ENCODE measurements at places on chromosomes 4 and X.

DNA sequence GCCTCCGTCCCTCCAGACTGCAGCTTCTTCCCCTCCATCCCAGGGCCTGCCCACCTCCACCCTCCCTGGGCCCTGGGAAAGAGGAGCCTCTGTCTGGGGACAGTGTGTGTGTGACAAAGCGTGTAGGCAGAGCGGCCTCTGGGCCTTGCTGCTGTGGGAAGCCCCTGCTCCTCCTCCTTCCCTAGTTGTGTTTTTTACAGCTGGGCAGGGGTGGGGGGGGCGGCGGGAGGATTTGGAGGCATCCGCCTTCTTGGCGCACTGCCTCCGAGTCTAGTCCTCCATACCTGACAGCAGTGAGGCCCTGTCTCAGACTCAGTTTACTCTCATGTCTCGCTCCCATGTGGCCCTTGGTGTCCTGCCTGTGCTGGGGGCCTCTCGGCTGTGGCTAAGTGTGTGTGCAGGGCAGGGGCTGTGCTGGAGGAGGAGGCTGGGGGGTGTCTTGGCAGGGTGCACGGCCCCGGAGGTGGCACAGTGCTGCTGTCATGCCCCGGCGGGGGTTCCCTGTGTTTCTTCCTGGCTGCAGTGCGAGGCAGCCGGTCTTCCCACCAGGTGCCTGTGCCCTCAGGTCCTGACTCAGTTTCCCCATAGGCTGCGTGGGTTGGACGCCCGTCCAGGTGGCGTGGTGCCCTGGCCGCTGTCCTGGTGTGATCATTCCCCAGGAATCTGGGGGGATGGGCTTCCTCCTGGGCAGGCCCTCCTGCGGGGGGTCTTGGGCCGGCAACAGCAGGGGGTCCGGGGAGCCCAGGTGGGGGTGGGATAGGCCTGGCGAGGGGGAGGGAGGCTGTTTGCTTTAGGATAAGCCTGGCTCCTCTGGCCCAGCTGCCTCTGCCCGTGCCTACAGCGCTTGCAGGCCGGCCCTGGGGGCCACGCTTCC lies 7.0 kb downstream of the FGFRL1 start:
- no peak for DNase-seq
- no peak overlapping the region for H3K27ac ChIP-seq
- no peaks in the 10 kb centered on the region for H3K36me3 ChIP-seq
- H3K4me1 ChIP-seq = no peaks in the 10 kb centered on the region
- no peak overlapping the region for H3K4me3 ChIP-seq

GRCh38 chr4:11700751-11701226 lies 272.1 kb upstream of the HS3ST1 start:
- H3K4me3 ChIP-seq = no peak overlapping the region
- DNase-seq = no peak
- no peaks in the 10 kb centered on the region for H3K36me3 ChIP-seq
- no peaks in the 10 kb centered on the region for H3K27me3 ChIP-seq

DNA sequence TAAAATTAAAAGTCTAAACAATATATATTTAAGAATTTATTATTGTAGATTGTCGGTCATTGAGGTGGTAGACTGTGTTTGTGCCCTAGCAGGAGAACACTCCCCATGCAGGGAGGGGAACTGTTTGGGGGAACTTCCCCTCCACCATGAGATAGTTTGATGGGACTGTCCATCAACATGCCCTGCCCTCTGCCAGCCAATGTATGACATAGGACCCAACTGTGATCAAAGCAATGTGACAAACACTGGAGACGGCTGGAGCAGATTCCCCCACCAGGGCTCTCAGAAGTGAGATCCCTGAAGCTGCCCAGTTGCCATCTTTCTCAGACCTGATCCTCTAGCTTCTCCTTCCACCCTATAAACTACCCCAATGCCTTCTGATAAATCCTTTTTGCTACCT lies 44.9 kb downstream of the SH3KBP1 start:
- no peaks in the 10 kb centered on the region for H3K27me3 ChIP-seq
- no peak for DNase-seq
- peaks cover 32% of the 10 kb centered on the region for H3K4me1 ChIP-seq

GRCh38 chrX:28599957-28600356 lies 12.7 kb downstream of the IL1RAPL1 start:
- H3K4me3 ChIP-seq = no peak overlapping the region
- no peaks in the 10 kb centered on the region for H3K4me1 ChIP-seq
- no peaks in the 10 kb centered on the region for H3K27me3 ChIP-seq
- H3K27ac ChIP-seq = no peak overlapping the region

DNA sequence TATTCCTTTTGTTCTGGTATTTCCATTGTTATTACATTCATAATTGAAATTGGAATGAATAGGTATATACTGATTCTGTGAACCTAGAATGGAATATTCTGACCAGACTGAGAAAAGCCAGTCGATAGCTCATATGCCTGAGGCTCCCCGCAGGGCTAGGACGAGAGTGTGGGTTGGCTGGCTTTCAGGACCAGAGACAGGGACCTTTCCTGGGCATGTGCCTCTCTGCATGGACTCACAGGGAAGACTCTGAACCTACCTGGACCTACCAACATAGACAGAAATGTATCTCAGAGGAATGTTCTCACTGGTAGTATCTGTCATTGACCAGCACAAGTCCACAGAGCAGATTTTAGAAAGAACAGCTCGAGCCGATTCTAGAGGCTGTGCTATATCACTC lies 214.6 kb downstream of the FRMPD4 start:
- H3K4me3 ChIP-seq = no peak overlapping the region
- no peaks in the 10 kb centered on the region for H3K27me3 ChIP-seq
- no peaks in the 10 kb centered on the region for H3K36me3 ChIP-seq
- H3K27ac ChIP-seq = no peak overlapping the region
- no peaks in the 10 kb centered on the region for H3K4me1 ChIP-seq

- H3K27me3 ChIP-seq = no peaks in the 10 kb centered on the region
- H3K27ac ChIP-seq = no peak overlapping the region
- H3K4me1 ChIP-seq = no peaks in the 10 kb centered on the region
- no peaks in the 10 kb centered on the region for H3K36me3 ChIP-seq
- no peak overlapping the region for H3K4me3 ChIP-seq
Observed at GRCh38 chrX:149648932-149649331, 17.3 kb upstream of the TMEM185A start.

GRCh38 chr4:36329228-36329627 lies 47.8 kb downstream of the DTHD1 start:
- no peak for DNase-seq
- H3K4me3 ChIP-seq = no peak overlapping the region
- no peaks in the 10 kb centered on the region for H3K27me3 ChIP-seq
- H3K4me1 ChIP-seq = peaks cover 31% of the 10 kb centered on the region
- H3K27ac ChIP-seq = no peak overlapping the region

DNA sequence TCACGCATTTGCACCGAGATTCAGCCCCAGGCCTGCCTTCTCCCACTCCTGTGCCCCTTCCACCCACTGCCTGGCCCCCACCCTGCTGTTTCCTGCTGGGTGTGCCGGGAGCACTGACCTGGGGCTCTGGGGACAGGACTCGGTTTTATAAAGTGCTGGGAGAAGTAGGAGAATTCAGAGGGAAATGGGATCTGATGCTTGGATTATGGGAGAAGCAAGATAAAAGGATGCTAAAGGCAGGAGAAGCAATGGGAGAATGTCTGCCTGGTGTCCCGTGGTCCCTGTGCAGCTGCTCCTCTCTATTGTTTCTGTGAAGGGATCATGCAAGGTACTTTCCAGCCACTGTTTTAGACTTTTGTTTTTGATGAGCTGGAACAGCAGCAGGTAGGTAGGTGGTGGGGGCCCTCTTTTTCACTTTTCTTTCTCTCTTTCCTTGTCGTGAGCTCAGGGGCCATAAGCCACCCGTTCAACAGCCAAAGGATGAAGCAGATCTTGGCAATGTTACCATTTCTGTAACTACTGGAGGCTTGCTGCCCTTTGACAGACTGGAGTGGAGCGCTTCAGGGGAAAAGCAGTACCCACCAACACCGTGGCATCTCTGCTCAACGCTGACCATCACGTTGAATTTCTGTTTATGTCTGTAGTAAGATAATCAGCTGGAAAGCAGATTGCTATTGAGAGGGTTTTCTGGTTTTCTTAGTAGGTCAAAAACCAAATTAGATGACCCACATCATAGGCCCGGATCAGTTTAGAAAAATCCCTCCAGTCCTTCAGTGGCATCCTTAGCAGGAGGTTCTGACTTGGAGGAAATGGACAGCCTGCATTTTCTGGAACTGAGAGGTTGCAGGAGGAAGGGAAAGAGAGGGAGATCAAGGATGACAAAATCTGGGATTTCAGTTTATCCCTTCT lies 63.8 kb upstream of the ENPP6 start:
- peak overlapping the region; percentile 98 for H3K27ac ChIP-seq
- no peaks in the 10 kb centered on the region for H3K36me3 ChIP-seq
- no peaks in the 10 kb centered on the region for H3K27me3 ChIP-seq
- DNase-seq = peak; percentile 84
- peak overlapping the region; percentile 12 for H3K4me3 ChIP-seq

- H3K36me3 ChIP-seq = no peaks in the 10 kb centered on the region
- H3K4me3 ChIP-seq = no peak overlapping the region
- peaks cover 13% of the 10 kb centered on the region for H3K4me1 ChIP-seq
- H3K27ac ChIP-seq = no peak overlapping the region
- DNase-seq = no peak
- no peaks in the 10 kb centered on the region for H3K27me3 ChIP-seq
Observed at GRCh38 chr4:113838460-113838859, 76.9 kb upstream of the CAMK2D start.

DNA sequence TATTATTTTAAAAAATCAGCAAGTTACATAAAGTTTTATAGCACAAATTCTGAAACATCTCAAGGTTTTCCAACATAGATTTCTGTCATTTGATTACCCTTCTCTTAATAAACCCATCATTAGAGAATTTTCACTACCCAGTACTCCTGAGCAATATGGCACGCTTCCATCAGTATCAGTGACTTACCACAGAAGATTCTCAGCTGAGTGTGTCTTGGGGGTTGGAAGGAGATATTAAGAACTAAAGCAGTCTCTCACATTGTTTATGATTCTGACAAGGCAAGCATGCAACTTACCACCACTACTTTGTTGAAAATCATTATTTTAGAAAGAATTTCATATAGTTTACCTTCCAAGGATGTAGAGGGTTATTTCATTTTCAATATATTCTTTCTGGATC lies 67.7 kb downstream of the INPP4B start:
- H3K36me3 ChIP-seq = no peaks in the 10 kb centered on the region
- H3K4me1 ChIP-seq = no peaks in the 10 kb centered on the region
- H3K4me3 ChIP-seq = no peak overlapping the region
- H3K27me3 ChIP-seq = no peaks in the 10 kb centered on the region
- no peak for DNase-seq

DNA sequence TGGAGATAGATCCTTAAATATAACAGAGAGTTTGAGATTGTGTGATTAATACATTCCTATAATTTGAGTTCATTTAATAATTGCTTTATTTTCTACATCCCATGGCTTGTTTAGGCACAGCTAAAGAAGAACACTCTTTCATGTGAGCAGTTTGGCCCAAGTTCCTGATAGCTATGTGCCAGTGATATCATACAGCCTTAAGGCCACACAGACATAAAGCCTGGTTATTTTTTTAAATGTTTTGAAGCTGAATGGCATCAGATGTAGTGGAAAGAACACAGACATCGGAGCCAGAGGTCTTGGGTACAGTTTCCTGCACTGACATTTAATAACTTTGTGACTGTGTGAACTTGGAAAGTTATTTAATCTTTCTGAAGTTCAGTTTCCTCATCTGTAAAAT lies 7.0 kb upstream of the NDNF start:
- no peak for DNase-seq
- no peaks in the 10 kb centered on the region for H3K27me3 ChIP-seq
- H3K4me3 ChIP-seq = no peak overlapping the region

DNA sequence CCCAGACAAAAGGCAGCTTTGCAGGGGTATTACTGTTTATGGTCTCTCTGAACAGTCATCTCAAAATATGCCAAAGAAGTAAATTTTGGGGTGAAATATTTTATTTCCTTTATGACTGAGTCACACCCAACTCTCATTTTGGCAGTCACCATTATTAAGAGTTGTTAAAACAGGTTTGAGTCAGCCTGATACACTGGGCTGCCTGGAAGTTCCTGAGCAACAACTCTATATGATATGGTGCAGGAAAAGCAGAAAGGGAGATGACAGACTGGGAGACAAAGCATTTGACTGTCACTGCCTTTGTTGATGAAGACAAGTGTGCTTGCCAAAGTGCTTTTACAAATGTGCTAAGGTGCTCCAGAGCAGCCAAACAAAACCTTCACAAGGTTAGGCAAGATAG lies 1263.5 kb downstream of the PCDH7 start:
- no peak overlapping the region for H3K4me3 ChIP-seq
- H3K4me1 ChIP-seq = no peaks in the 10 kb centered on the region
- no peaks in the 10 kb centered on the region for H3K27me3 ChIP-seq
- H3K36me3 ChIP-seq = no peaks in the 10 kb centered on the region

DNA sequence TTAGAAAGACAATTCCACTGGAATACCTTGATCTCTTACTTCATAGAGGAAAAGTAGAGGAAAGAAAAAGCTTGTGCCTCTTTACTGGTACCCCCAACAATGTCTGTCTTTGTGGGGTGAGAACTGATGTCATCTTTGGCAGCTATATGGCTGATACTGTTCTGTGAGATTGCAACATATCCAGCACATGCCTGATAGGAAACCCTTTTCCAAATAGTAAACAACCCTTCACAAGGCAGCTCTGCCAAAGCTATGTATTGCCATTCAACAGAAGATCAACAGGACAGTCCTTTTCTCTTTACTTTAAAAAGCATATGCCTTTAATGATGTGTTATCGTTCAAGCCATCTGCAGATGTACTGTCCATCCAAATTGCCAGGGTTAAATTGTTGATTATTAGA lies 105.9 kb downstream of the IL1RAPL1 start:
- no peaks in the 10 kb centered on the region for H3K36me3 ChIP-seq
- no peaks in the 10 kb centered on the region for H3K27me3 ChIP-seq
- 0 out of 2 replicates have a peak, but pooled peaks cover 3% of the 10 kb centered on the region for H3K4me1 ChIP-seq
- no peak for DNase-seq
- H3K27ac ChIP-seq = no peak overlapping the region

DNA sequence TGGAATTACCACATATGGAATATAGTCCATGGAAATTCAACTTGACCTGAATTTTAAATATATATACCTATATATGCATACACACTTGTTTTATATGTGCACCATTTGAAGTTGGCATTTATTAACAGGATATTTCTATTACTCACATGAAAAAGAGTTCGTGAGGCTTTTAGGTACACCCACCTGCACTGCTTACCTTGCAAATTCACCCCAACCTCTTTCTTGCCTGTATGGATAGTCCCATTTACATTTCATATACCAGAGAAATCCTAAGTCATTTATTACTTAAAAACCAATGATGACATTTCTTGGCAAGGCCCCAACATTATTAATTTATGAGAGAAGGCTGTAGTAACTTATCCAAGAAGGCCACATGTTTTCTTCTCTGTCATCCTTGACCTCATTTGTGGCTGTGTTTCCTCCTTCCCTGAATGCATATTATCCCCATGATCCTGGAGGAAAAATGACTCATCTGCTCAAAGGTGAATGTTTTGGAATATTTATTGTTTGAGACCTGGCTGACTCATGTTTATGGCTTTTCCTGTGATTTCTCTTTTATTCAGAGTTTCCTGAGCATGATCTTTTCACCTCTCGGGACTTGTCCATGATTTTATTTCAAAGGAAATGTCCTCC lies 62.2 kb upstream of the FAM241A start:
- H3K27ac ChIP-seq = no peak overlapping the region
- H3K27me3 ChIP-seq = no peaks in the 10 kb centered on the region
- no peak overlapping the region for H3K4me3 ChIP-seq
- no peaks in the 10 kb centered on the region for H3K36me3 ChIP-seq

GRCh38 chrX:65667503-65668376 lies at the start of gene MSN:
MSN (plus strand) TSS chrX:65667654; CDS start chrX:65667842, 188 bp downstream.
- H3K4me1 ChIP-seq = peaks cover 24% of the 10 kb centered on the region
- peak; percentile 70 for DNase-seq
- peak within 1 kb of the TSS; percentile 89 for H3K4me3 ChIP-seq
- H3K36me3 ChIP-seq = no peaks in the 10 kb centered on the region
- peak within 1 kb of the TSS; percentile 65 for H3K27ac ChIP-seq

GRCh38 chr4:1297023-1297395 lies 7.3 kb downstream of the MAEA start:
- H3K27me3 ChIP-seq = no peaks in the 10 kb centered on the region
- no peak for DNase-seq
- no peak overlapping the region for H3K27ac ChIP-seq
- H3K36me3 ChIP-seq = peaks cover 16% of the 10 kb centered on the region
- no peaks in the 10 kb centered on the region for H3K4me1 ChIP-seq
- no peak overlapping the region for H3K4me3 ChIP-seq
